CD4-positive, alpha-beta T cell treated with Interleukin-21 for 1 hour (primary cell): ENCODE measurements at places on chromosomes 1 and 21.

GRCh38 chr1:192002063-192002462 lies 156.2 kb upstream of the RGS18 start:
- DNase-seq = no peak

- no peak for DNase-seq
Observed at GRCh38 chr1:42136466-42136865, 16.7 kb upstream of the GUCA2B start.

- no peak for DNase-seq
Observed at GRCh38 chr1:15427280-15427666, 11.0 kb upstream of the CTRC start.

GRCh38 chr1:197141575-197141974 lies 4.9 kb downstream of the ASPM start:
- DNase-seq = no peak

GRCh38 chr1:70586046-70586445 lies 175.0 kb downstream of the CTH start:
- DNase-seq = no peak

GRCh38 chr1:27414091-27414490 lies 21.7 kb downstream of the GPR3 start:
- DNase-seq = no peak

- DNase-seq = no peak
Observed at GRCh38 chr21:38839328-38840286, 33.9 kb downstream of the ETS2 start.

- DNase-seq = no peak
Observed at GRCh38 chr1:153805886-153806719, 30.9 kb downstream of the SLC27A3 start.

- no peak for DNase-seq
Observed at GRCh38 chr1:218350035-218350525, 4.9 kb downstream of the TGFB2 start.

GRCh38 chr1:199243423-199244061 lies 604.7 kb downstream of the PTPRC start:
- DNase-seq = peak; percentile 76

DNA sequence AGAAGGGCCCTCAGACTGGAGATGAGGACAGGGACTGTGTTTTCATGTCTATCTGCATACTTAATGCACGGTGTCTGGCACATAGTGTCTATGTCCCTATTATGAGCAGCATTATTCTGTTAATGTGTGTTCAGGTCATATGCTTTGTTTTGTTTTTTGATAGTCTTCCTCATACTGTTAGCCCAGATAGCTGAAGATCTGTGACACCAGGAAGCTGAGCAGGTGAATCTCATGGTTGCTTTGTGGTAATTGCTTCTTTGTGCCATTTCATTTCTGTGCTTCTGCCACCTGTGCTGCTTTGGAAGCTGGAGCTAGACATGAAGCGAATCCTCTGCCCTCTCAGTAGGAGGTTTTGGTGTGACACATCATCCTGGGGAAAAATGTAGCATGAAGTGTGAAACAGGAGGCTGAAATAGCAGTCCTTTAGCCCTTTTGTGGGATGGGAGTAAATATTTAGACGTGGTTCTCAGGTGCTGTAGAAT lies 15.8 kb downstream of the SMAP2 start:
- DNase-seq = no peak

- DNase-seq = no peak
Observed at GRCh38 chr21:46216132-46216747, 12.3 kb downstream of the LSS start.

DNA sequence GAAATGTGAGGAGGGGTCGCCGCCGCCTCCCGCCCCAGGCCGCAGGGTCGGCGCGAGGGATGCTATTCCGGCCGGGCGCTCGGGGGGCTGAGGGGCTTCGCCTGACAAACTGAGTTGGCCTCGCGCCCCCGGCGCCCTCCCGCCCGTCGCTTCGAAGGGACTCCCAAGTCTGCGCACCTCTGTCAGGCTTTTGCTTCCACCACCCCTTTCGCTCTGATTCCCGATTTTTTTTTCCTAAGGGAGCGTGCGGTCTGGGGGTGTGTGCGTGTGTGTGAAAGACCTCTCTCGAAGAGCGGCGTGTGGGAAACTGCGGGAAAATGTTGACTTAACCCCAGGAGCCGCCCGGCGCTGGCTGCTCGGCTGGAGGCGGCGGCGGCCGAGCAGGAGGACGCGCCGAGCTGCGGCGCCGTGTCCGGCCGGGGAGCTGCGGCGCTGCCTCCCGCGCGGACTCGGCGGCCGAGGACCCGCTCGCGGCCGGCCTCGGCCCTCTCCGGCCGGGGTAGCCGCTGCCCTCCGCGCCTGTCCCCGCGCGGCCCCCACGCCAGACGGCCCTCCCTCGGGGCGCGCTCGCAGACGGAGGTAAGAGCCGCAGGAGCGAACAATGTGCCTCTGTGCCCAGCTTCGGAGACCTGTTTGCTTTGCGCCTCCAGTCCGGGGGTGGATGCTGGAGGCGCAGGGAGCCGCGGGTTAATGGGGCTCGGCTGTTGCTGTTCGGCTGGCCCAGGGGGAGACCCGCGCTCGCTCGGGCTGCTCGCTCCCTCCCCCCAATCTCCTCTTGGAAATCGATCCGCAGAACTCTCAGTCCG lies 1.1 kb downstream of the ADGRL2 start:
- no peak for DNase-seq

DNA sequence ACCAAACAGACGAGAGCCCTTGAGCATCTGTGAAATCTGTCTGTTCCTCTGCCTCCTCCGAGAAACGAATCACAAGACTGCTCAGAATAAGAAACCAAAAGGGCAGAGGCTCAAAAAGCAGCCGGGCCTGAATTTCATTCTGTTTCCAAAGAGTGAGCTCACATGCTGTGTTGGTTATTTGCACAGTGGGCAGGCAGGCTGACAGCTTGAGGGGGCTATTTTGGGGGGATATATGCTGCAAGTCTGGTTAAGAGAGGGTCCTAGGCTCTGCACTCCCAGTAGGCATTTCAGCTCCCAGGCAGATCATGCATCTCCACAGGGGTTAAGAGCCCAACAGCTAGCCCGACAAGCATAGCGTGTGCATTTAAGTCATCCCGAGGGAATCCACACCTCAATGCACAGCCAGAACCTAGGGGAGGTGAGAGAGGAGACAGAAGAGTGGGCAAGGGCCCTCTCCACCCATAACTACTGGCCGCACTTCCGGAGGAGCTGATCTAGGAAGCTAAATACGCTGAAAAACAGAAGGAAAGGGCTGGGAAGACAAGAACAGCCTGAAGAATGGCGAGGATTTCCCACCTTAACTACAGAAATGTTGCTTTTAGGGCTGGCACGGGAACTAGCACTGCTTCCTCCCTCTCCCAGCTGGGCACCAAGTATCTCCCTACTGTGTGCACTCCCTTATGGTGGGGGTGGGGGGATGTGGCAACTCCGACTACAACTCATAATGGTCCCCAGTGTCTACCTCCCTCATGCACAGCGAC lies 3.7 kb downstream of the PGBD5 start:
- DNase-seq = no peak
